OCI-LY7 (cell line): ENCODE measurements at places on chromosomes 3 and 15. TPM values are rescaled to one million over a fixed set of nuclear protein-coding genes. Genes with fewer than 3 reads are reported as not detected.

DNA sequence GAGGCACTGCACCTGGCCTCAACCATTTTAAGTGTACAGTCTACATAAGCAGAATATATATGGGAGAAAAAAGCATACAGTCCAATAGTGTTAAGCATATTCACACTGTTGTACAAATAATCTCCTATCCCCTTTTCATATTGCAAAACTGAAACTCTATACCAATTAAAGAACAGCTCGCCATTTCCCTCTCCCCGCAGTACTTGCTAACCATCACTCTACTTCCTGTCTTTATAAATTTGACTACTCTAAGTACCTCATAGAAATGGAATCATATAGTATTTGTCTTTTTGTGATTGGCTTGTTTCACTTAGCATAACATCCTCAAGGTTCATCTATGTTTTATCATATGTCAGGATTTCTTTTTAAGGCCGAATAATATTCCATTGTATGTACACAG is 21.6 kb upstream of the TASOR start:
- peak; percentile 24 for DNase-seq

- no peak for DNase-seq
Measured at GRCh38 chr15:97563516-97563915, 397.0 kb upstream of the ARRDC4 start.

DNA sequence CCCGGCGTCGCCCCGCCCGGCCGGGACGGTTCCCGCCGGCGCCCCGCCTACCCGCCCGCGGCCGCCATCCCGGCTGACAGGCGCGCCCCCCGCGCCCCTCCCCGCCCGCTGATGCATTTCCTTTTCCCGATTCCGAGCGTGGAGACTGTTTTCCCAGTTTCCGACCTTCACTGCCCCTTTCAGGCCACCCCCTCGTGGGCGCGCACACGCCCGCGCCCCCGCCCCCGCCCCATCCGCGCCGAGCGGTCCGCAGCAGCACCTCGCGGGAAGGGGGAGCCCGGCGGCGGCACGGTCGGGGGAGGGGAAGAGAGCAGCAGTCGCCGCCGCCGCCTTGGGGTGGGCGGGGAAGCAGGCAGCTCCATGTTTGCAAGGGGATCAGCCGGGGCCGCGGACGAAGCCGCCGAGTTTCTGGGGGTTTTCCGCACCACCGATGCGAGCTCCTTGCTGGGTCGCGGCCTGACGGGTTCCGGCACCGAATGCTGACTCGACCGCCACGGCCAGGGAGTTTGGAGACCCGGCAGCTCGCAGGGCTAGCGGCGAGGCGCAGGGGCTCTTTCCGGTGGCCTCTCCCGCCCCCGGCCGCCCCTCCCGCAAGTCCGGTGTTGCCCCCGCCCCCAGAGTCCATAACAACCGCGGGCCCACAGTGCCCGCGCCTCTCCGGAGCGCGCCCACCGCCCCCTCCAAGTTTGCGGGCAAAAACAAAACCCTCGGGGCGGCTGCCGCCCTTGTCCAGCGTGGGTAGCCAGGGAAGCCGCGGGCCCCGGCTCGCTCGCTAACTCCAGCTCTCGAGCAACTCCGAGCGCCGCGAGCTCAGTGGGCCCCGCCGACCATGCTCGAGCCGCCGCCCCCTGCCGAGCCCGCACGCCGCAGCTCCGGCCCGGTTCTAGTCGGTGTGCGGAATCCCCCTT is 3.2 kb upstream of the SIN3A start:
- peak; percentile 77 for DNase-seq

- no peak for DNase-seq
Measured at GRCh38 chr3:80285388-80285787, 517.6 kb upstream of the ROBO1 start.

Gene ST3GAL6
- 0.25 and 1.1 TPM in 2 replicates for total RNA-seq
